ENCODE measurements at places on chromosomes 2 and 18.

- no peak for ATAC-seq
Observed at GRCh38 chr18:22349966-22350365, 67.7 kb downstream of the CTAGE1 start.

DNA sequence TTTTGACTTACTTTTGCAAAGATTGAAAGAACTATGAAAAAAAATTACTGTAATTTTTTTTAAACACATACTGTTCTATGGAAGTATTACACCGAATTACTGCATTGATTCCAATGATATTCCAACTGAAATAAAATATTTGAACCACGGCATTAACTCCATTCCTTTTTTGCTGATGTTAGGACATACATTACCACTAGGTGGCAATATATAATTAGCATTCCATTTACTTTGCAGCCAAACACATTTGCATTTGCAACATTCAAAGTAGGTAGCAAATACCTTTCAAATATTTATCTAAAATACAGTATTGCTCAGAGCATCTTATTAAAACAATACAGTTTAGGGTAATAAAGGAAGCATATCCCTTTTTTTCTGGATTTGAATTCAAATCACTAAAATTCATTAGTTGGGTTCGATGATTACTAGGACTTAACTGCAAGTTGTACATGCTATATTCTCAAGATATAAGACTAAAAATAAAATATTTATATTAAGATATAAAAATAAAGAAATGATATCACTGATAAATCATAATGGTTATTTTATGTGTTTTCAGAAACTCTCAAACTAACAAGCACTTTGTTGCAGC lies 31.3 kb downstream of the LANCL1 start:
- ATAC-seq, result no peak

- no peak for ATAC-seq
Observed at GRCh38 chr18:43220691-43221090, 56.6 kb downstream of the SYT4 start.

DNA sequence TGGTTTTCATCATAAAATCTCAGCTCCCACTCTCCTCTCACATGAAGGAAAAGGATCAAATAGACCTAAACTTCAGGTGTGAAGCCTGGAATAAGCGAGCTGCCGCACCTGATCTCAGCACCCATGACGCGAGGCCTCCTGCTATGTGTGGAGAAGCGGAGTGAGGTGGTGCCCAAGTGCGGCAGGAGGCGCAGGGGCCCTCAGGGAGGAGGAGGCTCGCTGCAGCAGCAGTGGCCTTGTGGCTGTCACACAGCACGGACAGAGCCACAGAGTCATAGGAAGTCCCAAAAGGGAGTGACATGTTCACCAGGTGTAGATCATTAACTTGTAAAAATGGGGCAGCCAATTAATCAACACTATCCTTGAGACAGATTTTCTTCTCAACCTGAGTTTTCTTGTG lies 9.1 kb downstream of the SCLY start:
- ATAC-seq, result no peak

DNA sequence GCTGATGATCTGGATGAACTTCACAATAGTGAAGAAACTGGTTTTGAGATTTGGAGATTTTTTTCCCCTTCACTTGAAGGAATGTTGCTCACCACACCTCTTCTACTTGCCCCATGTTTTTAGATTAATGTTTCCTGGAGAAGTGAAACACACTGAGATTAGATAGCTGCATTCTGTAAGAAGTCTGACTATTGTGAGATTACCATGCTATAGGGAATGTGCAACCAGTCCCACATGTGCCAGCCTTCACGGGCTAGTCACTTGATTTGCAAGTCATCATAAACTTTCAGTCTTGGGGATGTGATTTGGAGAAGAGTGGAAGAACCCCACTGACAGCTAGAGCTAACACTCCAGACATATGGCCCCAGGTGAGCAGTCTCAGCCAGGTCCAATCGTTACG lies 7.4 kb upstream of the CCNYL1 start:
- ATAC-seq, result no peak

DNA sequence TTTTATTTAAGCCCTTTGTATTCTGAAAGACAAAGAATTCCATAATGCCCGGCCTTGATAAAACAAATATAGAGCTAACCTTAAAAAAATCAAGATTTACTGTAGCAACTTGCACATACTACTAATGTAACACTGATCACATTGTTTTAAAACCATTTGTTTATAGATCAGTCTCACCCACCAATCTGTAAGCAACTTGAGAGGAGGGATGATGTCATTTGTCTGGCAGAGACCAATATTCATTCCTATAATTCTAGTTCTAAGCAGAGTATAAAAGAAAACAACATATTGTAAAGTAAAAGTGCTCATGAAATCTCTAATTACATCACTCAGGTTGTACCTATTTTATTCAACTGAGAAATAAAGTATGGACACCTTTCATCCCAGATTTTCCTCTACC lies 380.6 kb downstream of the TGIF1 start:
- ATAC-seq, result no peak

- no peak for ATAC-seq
Observed at GRCh38 chr2:213281156-213281555, 3.1 kb upstream of the SPAG16 start.
